AG04449 (cell line): ENCODE measurements at places on chromosomes 4 and X.

DNA sequence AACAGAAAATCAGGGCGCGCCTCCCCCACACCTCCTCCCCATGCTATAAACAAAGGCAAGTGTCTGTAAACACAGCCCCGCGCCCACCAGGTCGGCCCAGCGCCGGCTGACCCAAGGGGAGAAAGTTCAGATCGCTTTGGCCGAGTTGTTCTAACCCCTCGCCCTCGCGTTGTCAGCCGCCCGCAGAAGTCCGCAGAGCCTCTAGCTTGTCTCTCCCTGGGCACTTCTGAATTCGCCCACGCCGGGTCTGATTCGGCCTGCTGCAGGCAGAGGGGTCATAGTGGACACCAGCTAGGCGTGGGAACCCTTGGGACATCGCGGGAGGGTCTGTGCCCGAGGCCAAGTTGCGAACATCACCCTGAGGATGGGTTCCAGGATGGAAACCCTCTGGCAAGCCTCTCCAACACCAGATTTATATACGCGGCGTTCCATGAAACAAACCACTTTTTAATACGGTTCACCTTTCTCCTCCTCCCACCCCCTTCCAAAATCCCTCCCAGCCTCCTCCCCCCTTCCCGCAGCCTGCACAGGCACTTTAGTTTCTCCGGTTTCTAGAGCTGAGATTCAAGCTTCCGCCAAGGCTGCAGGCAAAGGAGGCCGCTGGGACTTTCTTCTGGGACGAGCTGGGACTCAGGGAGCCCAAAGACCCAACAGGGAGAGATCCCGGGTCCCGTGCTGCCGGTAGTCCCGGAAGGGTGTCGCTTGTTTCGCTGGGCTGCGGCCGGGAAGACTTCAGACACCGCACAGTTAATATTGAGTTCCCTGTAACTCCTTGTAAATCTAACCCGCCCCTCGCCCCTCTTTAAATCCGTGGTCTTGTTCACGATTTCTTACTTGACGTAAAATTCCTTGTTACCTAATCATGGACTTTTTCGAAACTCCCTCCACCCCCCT lies 4.7 kb downstream of the HAND2 start:
- DNase-seq: no peak

- no peak for DNase-seq
These were observed 35.5 kb downstream of the MSN start for GRCh38 chrX:65702956-65703355.

DNA sequence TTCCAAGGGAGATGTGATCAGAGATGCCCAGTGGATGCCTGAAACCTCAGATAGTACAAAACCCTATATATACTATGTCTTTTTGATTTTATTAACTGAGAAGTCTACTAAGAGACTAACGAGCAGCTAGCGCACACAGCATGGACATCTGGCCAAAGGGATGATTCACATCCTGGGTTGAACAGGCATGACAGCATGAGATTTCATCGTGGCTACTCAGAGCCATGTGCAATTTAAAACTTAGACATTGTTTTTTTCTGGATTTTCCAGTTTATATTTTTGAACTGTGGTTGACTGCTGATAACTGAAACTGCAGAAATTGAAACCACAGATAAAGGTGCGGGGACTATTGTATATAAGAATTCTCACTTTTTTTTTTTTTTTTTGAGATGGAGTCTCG lies 2252.9 kb upstream of the AGA start:
- no peak for DNase-seq

DNA sequence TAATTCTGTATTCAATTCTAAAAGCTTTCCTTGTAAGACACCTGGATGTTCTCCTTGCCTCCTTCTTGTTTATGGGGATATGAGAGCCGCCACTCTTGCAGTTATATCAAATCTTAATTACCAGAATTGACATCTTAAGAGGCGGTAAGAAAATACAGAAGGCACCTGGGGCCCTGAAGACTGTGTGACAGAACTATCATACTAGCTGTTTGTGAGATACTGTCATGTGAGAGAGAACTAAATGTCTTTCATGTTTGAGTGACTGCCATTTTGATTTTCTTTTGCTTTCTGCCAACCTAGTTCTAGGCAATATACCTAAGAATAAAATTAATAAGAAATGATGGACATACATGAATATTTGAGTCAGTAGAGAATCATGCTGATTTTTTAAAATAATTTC lies 340.2 kb upstream of the SMIM31 start:
- DNase-seq: no peak

- no peak for DNase-seq
These were observed 677 bp upstream of the CYP4V2 start for GRCh38 chr4:186190581-186191199.

GRCh38 chrX:124211312-124211942 lies 121.0 kb upstream of the TEX13D start:
- DNase-seq: no peak
